PC-9 (cell line): ENCODE measurements at places on chromosomes 2 and 18.

DNA sequence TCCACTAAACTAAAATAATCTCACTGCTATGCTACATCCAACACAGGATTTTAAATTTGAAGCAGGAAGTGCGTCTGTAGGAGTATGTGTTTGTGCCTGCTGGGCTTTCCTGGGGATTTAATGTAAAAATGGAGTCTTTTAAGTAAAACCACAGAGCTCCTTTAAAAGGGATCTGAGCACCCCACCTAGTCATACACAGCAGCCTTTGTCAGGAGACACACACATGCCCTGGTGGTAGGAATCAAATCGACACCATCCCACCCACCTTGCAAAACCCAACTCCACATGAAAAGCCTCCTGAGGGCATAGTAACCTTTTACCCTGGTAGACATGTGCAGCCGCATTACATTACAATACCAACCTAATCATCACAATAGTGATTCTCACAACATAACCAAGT is 29.1 kb downstream of the UXS1 start:
- H3K4me1 ChIP-seq, result peaks cover 49% of the 10 kb centered on the region
- H3K36me3 ChIP-seq, result 0 out of 2 replicates have a peak, but pooled peaks cover 7% of the 10 kb centered on the region
- H3K27ac ChIP-seq, result no peak overlapping the region
- no peaks in the 10 kb centered on the region for H3K27me3 ChIP-seq
- DNase-seq, result no peak

DNA sequence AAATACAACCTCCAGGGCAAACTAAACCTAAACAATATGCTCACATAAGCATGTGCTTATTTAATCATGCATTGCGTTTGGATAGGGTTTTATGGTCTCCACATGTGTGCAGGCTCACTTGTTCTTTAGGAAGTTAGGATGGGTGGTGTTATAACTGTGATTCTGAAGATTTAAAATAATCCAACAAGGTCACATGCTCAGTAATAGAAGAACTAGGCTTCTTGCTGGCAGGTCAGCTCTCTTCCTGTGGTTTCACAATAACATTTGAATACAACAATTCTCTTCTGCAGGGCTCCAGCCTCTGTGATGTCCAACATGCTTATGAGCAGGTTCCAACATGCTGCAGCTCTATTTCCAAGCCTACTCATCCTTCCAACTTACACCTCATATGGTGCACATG is 84.0 kb downstream of the MYL12B start:
- H3K27ac ChIP-seq, result no peak overlapping the region
- no peaks in the 10 kb centered on the region for H3K27me3 ChIP-seq
- H3K36me3 ChIP-seq, result no peaks in the 10 kb centered on the region
- H3K4me3 ChIP-seq, result no peak overlapping the region
- peaks cover 8% of the 10 kb centered on the region for H3K4me1 ChIP-seq
- DNase-seq, result no peak

- peaks cover 15% of the 10 kb centered on the region for H3K4me1 ChIP-seq
- H3K27me3 ChIP-seq, result no peaks in the 10 kb centered on the region
- H3K4me3 ChIP-seq, result no peak overlapping the region
- no peak overlapping the region for H3K27ac ChIP-seq
Observed at GRCh38 chr2:168467729-168468128, 11.7 kb downstream of the CERS6 start.

GRCh38 chr18:63025251-63026090 is 294.1 kb downstream of the BCL2 start:
- no peaks in the 10 kb centered on the region for H3K4me1 ChIP-seq
- no peak overlapping the region for H3K27ac ChIP-seq
- no peaks in the 10 kb centered on the region for H3K36me3 ChIP-seq

- H3K27ac ChIP-seq, result no peak overlapping the region
- no peak for DNase-seq
- H3K36me3 ChIP-seq, result no peaks in the 10 kb centered on the region
- no peak overlapping the region for H3K4me3 ChIP-seq
- no peaks in the 10 kb centered on the region for H3K4me1 ChIP-seq
- no peaks in the 10 kb centered on the region for H3K27me3 ChIP-seq
Observed at GRCh38 chr2:54161660-54162424, 46.4 kb downstream of the ACYP2 start.

GRCh38 chr2:164896634-164897355 is 55.2 kb upstream of the COBLL1 start:
- H3K27ac ChIP-seq, result peak overlapping the region; percentile 86
- H3K36me3 ChIP-seq, result no peaks in the 10 kb centered on the region
- H3K4me3 ChIP-seq, result 0 out of 2 replicates have a peak overlapping the region, but pooled peaks have one; percentile 24
- DNase-seq, result no peak
- H3K4me1 ChIP-seq, result peaks cover 16% of the 10 kb centered on the region

GRCh38 chr2:177810906-177811305 is 261.7 kb downstream of the PDE11A start:
- no peak overlapping the region for H3K4me3 ChIP-seq
- DNase-seq, result no peak
- no peaks in the 10 kb centered on the region for H3K36me3 ChIP-seq
- no peaks in the 10 kb centered on the region for H3K27me3 ChIP-seq

GRCh38 chr18:40473221-40474029 is 1481.6 kb upstream of the PIK3C3 start:
- no peaks in the 10 kb centered on the region for H3K36me3 ChIP-seq
- no peak for DNase-seq
- H3K4me3 ChIP-seq, result no peak overlapping the region
- H3K4me1 ChIP-seq, result no peaks in the 10 kb centered on the region

- H3K4me3 ChIP-seq, result no peak overlapping the region
- no peaks in the 10 kb centered on the region for H3K4me1 ChIP-seq
- DNase-seq, result no peak
Observed at GRCh38 chr2:161207941-161208340, 47.7 kb downstream of the TANK start.

DNA sequence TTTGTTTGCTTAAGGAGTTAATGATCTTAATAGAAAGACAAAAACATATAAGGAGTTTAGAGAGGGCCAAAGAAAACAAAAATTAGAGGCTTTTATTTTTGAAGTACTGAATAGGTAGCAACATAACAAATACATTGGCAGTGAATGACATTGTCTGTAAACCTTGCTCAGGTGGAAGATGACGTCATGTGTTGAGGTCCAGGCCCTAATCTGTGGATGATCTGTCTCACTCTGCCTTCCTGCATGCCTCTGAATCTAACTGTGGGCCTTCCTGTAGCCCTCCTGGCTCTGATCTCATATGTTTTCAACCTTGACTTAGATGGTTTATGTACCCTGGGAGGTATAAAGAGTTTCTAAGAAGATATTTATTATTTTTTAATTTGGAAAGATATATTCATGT is 58.1 kb upstream of the DYNAP start:
- no peaks in the 10 kb centered on the region for H3K27me3 ChIP-seq
- no peak for DNase-seq
- no peak overlapping the region for H3K27ac ChIP-seq

DNA sequence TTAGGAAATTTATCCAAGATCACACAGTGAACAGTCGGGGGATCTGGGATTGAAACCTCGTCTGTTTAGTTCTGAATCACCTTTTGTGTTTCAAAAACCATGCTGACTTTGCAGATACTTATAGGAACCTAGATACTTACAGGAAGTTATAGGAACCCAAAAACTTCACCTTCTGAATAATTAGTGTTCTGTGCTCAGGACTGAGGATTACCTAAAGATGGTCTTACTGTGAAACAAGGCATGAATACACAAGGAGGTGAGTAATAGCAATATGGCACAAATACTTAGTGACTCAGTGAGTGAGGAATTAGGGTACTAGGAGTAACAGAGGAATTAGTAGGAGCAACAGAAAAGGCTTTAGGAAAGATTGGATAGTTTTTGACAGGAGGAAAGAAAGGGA is 145.5 kb downstream of the LRATD1 start:
- H3K36me3 ChIP-seq, result no peaks in the 10 kb centered on the region
- no peaks in the 10 kb centered on the region for H3K27me3 ChIP-seq
- H3K4me3 ChIP-seq, result no peak overlapping the region
- H3K27ac ChIP-seq, result peak overlapping the region; percentile 42
- H3K4me1 ChIP-seq, result peaks cover 57% of the 10 kb centered on the region
- DNase-seq, result no peak

GRCh38 chr2:39661826-39662225 is 3.9 kb upstream of the TMEM178A start:
- no peak overlapping the region for H3K4me3 ChIP-seq
- H3K27ac ChIP-seq, result no peak overlapping the region
- DNase-seq, result no peak
- H3K27me3 ChIP-seq, result no peaks in the 10 kb centered on the region
- H3K36me3 ChIP-seq, result no peaks in the 10 kb centered on the region

- H3K36me3 ChIP-seq, result no peaks in the 10 kb centered on the region
- no peak for DNase-seq
- no peak overlapping the region for H3K4me3 ChIP-seq
- H3K27me3 ChIP-seq, result no peaks in the 10 kb centered on the region
- H3K4me1 ChIP-seq, result no peaks in the 10 kb centered on the region
Observed at GRCh38 chr2:3642521-3643215, 15.3 kb upstream of the ALLC start.

GRCh38 chr2:237365671-237366070 is 48.3 kb downstream of the COL6A3 start:
- H3K27ac ChIP-seq, result no peak overlapping the region
- H3K36me3 ChIP-seq, result no peaks in the 10 kb centered on the region
- H3K4me1 ChIP-seq, result no peaks in the 10 kb centered on the region
- no peak for DNase-seq
- H3K27me3 ChIP-seq, result peaks cover 90% of the 10 kb centered on the region
